Bronchial epithelial cell (primary cell): ENCODE measurements at places on chromosomes 5 and 9. TPM values are rescaled to one million over a fixed set of nuclear protein-coding genes. Genes with fewer than 3 reads are reported as not detected.

CDH9 gene
- total RNA-seq, result not detected in 2 replicates

SPINK13 gene
- not detected in 2 replicates for total RNA-seq

- DNase-seq, result no peak
These were observed 27.9 kb upstream of the TGFBI start for GRCh38 chr5:136000932-136001331.

DNA sequence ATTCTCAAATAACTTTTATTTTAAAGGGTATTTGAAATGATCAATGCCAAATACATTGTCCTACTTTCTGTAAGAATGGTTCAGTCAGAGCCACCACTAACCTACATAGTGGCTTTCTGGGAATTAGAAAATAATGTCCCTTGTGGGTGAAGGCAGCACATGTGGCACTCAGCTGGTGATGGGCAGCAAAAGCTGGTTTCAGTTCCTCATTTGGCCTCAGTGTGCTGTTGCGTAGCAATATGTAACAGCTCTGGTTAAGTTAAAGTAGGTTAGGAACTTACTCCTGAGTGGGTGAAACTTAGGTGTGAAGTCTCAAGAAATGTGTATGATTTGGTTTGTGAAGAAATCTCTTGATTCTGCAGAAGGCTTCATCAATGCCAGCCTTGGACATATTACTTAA lies 99.6 kb upstream of the SPEF2 start:
- DNase-seq, result no peak

POLR3G gene
- total RNA-seq, result 7.4 and 7.9 TPM in 2 replicates

PCDHGA10 gene
- 2.1 and 5.2 TPM in 2 replicates for total RNA-seq

PCDHB12 gene
- total RNA-seq, result 0.13 TPM in 1 of 2 replicates, not detected in the other

TUSC1 gene
- 10.9 and 20.5 TPM in 2 replicates for total RNA-seq

NRG2 gene
- under 0.01 TPM in 2 replicates for total RNA-seq
